ENCODE measurements at places on chromosomes 6 and 20.

DNA sequence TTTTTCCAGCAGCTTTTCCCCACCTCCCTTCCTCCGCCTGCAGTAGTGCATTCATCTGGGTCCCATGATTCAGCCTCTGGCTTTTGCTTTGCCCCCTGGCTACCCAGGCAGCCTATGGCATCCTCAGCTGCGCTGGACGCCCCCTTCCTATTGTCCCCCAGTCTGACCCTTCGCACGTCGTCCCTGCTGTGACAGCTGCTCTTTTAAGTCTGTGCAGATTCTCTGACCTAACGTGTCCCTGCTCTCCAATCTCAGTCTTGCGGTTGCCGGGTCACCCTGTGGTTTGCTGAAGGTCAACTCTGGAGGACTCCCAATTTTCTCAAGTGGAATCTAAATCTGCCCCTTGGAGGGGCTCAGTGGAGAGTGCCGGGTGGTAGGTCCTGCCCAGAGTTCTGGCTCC is 294.3 kb downstream of the CDC5L start:
- no peak for DNase-seq

DNA sequence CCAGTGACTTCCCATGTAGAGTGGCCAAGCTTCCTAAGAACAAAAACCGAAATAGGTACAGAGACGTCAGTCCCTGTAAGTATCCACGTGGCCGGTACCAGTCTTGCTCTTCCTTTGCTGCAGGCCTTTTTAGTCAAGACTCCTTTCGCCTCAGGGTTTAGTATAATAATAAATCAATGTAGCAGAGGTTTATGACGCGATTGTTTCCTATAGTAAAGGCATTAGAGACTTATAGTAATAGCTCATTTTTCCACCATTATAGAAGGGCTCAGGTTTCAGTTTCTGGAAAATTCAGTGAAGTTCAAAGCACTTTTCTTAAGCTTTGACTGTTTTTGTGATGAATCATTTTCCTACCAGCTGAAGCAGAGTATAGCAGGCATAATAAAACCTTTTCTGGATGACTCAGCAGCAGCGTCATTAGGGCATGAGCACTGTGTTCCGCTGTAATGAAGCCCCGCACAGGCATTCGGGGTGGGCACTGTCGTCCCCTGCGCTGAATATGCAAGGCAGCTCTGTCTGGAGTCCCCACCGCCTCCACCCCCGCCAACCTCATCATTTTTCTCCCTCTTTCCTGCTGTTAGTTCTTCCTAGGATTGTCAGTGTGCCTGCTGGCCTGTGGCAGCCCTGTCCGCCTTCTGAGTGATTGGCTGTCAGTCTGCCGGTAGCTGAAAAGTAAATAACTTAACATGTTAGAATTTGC is 51.3 kb downstream of the PTPN1 start:
- no peak for DNase-seq

DNA sequence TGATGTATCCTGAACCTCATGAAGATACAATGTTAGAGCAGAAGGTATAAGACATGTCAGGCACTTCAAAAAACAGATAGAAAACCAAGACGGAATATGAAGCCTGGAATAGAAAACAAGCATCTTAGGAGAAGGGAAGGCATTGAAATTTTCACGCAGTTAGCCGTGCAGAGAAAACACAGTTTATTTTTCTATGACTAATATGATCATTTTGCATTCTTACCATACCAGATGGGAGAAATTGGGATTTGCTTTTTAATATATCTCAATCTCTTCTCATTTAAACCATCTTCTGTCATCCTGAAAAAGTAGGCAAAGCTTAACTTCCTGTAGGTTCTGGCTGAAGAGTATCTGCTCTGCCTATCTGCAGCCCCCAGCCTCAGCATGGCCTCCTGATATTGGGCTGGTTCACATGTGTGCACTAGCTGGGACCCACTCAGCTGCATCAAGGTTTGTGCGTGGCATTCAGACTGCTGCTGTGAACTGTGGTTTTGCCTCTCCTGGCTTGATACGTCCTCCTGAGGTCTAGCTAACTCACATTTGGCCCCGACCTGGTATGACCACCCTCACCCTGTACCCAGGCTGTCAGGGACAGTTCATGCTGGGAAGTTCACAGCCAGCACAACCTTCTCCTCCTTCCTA is 392.5 kb upstream of the SASH1 start:
- no peak for DNase-seq

DNA sequence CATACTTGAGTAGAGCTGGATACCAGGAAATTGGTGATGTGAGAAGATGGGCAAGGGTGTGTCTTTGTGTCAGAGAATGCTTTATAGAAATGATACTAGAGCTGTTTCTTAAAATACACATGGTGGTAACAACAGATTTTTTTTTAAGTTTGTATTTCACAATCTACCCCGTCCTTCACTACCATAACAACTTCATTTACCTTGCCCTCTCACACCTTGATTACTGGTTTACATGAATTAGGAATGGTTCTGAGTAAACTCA is 45.4 kb downstream of the RARS2 start:
- DNase-seq = no peak

GRCh38 chr6:124955108-124955856 is 7.0 kb upstream of the RNF217 start:
- no peak for DNase-seq

GRCh38 chr6:89711801-89712200 is 73.3 kb upstream of the LYRM2 start:
- DNase-seq = no peak

DNA sequence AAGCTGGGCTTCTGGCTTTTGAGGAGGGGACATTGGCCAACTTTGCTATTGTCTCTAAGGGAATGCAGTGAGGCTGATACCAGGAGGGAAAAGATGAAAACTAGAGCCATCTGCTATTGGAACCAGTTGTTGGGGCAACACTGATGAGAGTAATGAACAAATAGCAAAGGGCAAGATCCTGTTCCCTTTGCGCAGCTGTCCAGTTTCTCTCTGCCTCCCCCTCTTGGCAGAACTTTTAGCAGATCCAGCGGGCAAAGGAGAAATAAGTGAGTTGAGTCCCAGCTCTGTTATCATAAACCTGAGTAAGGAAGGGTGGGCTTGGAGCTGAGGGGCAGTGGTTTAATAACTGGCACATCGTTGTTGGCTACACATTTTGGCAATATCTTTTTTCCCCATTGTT is 126.8 kb downstream of the AKAP7 start:
- peak; percentile 15 for DNase-seq
